T-helper 17 cell (primary cell): ENCODE measurements at places on chromosomes 6 and 20. TPM values are rescaled to one million over a fixed set of nuclear protein-coding genes. Genes with fewer than 3 reads are reported as not detected.
A peak's percentile ranks its signal among the peaks of the same experiment; 100 is the strongest.

DNA sequence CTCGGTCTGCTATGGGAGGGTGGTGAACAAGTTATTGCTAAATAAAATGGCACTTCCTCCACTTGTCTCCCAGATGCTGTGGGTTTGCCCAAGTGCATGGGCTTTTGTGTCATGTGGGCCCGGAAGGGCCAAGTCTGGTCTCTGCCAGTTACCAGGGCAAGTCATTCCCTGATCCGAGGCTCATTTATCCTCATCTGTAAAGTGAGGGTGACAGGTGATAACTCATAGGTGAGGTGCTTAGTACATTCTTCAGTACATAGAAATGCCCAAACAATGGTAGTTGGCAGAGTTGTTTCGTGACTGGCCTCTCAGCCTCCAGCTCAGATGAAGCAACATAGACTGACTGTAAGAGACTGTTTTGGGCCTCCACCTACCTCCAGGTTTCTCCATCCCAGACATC, 2.0 kb upstream of the MUCL3 start:
- DNase-seq = no peak

Gene CCDC170
- not detected for total RNA-seq

Gene ZBTB46
- 0.21 TPM for total RNA-seq

DNA sequence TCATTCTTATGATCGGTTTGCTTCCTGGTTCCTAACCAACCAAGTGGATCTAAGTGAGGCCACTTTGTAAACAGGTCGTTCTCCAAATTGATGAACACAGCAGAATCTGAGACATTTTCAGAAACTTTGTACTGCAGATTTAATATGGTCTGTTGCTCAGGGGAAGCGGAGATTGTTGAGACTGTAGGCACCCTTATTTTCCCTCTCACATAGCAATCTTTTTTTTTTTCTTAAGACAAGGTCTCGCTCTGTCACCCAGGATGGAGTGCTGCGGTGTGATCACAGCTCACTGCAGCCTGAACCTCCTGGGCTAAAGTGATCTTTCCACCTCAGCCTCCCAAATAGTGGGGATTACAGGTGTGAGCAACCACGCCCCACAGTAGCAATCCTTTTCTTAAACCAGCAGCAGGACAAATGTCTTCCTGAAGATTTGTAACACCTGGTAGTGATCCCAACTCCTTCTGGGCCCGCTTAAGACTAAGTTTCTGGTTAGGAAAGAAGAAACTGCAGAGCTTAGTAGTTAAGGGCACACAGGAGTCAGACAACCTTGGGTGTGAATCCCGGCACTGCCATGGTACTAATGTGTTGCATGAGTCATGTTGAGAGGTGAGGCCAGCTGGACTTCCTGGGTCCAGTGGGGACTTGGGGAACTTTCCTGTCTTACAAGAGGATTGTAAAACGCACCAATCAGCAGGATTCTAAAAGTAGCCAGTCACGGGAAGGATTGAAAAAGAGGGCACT, 48.4 kb upstream of the EZR start:
- DNase-seq = no peak

- DNase-seq = no peak
Measured at GRCh38 chr6:149093643-149094042, 223.9 kb upstream of the TAB2 start.

DNA sequence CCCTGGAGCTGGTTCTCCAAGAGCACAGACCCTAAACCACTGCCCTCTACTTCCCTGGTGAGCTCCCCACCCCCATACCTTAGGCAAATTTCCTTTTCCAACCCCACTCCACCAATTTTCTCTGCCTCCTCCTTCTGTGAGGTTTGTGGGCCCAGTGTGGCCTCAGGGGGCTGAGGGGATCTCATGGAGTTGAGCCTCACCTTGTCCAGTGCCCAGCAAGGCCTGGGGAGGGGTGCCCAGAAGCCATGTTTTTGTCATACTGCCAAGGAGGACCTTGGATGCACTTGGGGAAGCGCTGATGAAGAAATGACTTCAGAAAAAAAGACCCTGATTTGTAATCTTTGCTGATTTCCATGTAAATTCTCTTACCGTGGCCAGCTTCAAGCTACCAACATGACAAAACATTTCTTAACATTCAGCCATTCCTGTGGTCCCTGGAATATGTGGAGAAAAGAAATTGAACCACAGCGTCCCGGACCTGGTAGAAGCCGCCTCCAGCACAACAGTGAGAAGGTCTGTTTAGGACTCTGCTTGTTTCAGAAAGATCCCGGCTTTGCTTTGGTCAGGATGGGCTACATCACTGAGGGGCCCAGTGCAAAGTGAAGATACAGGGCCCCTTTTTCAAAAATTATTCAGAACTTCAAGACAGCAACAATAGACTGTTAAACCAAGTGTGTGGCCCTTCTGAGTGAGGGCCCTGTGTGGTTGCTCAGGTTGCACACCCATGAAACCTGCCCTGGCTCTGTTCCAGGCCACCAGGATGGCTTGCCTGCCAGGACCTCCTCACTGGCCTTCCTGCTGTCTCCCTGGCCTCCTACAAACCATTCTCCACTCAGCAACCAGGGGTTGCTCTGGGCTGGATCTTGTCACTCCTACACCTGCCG, 52.5 kb downstream of the CHMP4B start:
- no peak for DNase-seq

- DNase-seq = peak; percentile 13
Measured at GRCh38 chr6:21596145-21596948, 2.8 kb downstream of the SOX4 start.

GRCh38 chr6:25359891-25360290, 80.7 kb downstream of the CARMIL1 start:
- no peak for DNase-seq

Gene PTCHD4
- total RNA-seq = not detected

- no peak for DNase-seq
Measured at GRCh38 chr20:48064929-48065328, 279.6 kb upstream of the SULF2 start.

DNA sequence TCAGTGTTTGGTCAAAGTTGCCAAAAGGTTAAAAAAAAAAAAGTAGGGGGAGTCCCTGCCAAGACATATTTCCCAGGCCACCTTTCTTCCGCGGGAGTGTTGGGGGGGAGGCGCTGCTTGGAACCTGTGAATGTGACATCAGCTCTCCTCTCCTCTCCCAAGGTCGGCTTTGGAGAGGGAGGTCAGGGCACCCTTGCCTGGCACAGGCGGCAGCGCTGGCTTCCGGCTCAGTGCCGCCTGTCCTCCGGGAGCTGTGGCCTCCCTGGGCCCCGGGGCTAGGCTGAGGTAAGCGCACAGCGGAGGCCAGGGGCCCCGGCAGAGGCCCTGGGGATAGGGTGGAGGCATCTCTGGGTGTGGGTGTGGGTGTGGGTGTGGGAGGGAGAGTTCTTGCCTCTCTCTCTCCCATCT, 1.9 kb upstream of the EDN1 start:
- DNase-seq = no peak

- no peak for DNase-seq
Measured at GRCh38 chr6:133724726-133725125, 164.2 kb upstream of the TCF21 start.

DNA sequence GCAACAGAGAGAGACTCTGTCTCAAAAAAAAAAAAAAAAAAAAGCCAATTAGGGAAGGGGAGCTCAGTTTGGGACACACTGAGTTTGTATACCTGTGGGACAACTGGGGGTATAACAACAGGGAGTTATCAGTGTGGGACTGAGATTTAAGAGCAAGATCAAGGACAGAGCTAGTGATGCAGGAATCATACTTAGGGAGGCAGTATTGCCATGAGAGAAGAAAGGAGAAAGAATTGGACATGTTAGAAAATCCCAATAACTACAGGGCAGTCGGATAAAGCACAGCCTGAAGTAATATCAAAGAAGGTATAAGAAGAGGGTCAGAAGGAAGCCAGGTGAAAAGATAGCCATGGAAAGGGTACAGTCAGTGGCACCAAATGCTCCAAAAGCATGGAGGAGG, 121.2 kb downstream of the PTPRT start:
- no peak for DNase-seq

Gene TMEM244
- not detected for total RNA-seq

DNA sequence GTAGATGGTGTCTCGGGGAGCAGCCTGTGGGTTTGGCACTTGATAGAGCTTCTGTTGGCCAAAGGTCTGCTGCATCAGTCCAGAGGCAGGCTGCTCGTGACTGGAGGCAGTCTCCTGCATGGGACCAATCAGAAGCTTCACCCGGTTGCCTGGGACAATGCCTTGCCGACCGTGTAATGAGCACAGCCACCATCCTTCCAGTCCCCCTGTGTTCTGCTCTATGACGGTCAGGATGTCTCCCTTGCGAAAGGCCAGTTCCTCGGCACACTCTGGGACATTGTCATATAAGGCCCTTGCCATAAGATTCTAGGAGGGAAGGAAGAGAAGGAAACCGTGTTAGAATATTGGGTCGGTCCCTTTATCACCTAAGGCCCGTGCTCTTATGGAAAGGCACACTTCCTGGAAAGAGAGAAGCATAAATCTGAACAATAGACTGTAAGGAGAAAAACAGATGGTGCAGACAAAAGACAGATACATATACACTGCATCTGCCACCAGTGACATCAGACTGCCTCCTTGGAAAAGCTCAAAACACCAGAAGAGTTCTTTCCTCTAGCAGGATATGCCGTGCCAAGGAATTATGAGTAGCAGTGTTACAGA, 18.9 kb downstream of the NEDD9 start:
- DNase-seq = no peak

GRCh38 chr6:44431118-44431725, 43.7 kb downstream of the CDC5L start:
- DNase-seq = no peak

DNA sequence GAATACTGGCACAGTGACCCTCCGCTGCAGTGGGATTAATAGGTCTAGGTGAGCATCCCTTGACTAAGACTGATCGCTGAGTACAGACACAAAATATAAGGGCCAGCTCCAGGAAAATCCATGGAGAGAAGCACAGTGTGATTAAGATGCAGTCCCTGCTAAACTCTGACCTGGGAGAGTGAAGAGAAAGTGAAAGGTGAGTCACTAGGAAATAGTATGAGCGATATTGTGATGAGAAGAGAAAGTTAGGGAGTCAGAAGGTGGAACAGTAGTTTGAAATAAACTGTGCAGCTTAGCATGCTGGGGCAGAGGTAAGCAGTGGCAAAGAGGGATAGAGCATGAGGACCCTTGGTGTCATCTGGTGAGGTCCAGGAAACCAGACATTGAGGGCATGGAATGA, 278.6 kb upstream of the MAP3K7 start:
- no peak for DNase-seq

Gene ID4
- not detected for total RNA-seq

GRCh38 chr6:119215885-119216590, 133.5 kb downstream of the MAN1A1 start:
- DNase-seq = no peak

Gene TXLNB
- 0.52 TPM for total RNA-seq

Gene SLC17A1
- total RNA-seq = not detected

Gene CEP57L1
- total RNA-seq = 4.6 TPM

Gene KCNK5
- total RNA-seq = 0.78 TPM

GRCh38 chr6:21937466-21937865, 343.9 kb downstream of the SOX4 start:
- no peak for DNase-seq

GRCh38 chr20:33521461-33521860, 31.6 kb downstream of the CBFA2T2 start:
- no peak for DNase-seq

Gene MLN
- not detected for total RNA-seq

- no peak for DNase-seq
Measured at GRCh38 chr20:63895202-63895951, 451 bp downstream of the DNAJC5 start.

Gene KHDC1L
- total RNA-seq = not detected

DNA sequence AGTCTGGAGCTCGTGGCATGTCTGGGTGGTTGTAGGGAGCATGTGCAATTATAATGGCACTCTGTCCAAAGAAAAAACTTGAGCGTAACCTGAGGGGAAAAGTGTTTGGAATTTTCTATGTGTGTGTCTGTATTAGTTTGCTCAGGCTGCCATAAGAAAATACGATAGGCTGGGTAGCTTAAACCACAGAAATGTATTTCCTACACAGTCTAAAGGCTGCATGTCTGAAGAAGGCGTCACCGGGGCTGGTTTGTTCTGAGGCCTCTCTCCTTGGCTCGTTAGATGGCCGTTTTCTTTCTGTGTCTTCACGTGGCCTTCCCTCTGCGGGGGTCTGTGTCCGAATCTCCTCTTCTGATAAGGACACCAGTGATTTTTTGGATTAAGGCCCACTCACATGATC, 59.0 kb downstream of the IGF2R start:
- no peak for DNase-seq

Gene TREM2
- total RNA-seq = not detected

Gene ITPA
- 39.5 TPM for total RNA-seq

GRCh38 chr6:24907919-24908649, 27.7 kb downstream of the RIPOR2 start:
- no peak for DNase-seq

Gene C6orf118
- not detected for total RNA-seq

- DNase-seq = no peak
Measured at GRCh38 chr6:43947860-43948259, 177.8 kb downstream of the VEGFA start.
